ENCODE measurements at places on chromosomes 11 and 22.

GRCh38 chr11:99079576-99079975, 58.8 kb downstream of the CNTN5 start:
- no peak for DNase-seq

DNA sequence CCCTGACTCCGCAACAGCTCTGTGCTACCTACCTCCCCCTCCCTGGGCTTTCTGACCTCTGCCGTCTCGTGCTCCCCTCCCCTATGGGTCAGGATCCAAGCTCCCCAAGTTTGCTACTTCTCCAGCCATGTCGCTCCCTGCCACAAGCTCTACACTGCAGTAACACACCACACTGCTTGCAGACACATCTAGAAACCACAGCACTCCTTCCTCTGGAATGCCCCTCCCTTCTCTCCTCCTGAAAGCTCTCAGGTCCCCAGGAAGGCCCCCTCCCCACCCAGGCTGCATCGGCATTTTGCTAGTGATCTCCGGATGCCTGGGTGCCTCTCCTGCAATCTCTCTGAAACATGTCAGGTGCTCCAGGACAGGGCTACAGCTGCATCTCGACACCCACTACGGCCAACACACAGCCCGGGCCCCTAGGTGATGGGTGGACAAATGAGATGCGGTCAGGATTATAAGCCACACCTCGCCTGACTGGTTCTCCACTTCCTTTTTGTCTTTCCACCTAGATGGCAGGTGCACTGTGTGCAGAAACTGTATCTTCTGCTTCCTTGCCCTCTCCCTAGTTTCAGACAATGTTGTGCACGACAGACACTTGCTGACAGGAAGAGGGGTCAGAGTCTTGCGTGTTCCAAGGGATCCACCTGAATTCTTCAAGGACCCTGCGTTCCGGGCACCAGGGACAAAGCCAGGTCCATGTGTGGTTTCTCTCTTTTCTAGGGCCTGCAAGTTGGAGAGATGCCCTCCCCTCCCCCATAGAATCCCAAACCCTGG, 22.9 kb downstream of the RPUSD4 start:
- DNase-seq, result no peak

GRCh38 chr11:7840578-7840977, 43.8 kb upstream of the OR5P2 start:
- DNase-seq, result no peak

DNA sequence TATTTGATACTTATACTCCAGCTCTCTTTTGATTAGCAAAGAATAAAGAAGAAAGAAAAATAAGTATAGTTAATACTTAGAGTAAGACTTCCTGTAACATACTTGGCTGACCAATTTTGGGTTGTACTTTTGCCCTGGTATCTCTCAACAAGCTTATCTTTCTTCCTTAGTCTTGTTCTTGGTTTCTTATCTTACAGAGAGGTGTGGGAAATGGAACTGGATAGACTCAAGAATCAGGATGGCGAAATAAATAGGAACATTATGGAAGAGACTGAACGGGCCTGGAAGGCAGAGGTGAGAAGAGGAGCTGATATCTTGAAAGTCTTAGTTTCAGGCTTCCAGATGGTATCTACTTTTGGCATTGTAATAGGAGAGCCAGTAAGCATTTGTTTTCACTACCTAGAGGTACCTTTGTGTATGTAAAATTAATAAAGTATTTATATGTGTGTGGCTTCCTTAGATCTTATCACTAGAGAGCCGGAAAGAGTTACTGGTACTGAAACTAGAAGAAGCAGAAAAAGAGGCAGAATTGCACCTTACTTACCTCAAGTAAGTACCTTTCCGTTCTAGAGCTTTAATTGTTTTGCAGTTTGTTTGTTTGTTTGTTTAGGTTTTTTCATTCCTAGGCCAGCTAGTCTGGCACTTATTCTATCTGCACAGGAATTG, 11.3 kb upstream of the BACE1-AS start:
- no peak for DNase-seq

DNA sequence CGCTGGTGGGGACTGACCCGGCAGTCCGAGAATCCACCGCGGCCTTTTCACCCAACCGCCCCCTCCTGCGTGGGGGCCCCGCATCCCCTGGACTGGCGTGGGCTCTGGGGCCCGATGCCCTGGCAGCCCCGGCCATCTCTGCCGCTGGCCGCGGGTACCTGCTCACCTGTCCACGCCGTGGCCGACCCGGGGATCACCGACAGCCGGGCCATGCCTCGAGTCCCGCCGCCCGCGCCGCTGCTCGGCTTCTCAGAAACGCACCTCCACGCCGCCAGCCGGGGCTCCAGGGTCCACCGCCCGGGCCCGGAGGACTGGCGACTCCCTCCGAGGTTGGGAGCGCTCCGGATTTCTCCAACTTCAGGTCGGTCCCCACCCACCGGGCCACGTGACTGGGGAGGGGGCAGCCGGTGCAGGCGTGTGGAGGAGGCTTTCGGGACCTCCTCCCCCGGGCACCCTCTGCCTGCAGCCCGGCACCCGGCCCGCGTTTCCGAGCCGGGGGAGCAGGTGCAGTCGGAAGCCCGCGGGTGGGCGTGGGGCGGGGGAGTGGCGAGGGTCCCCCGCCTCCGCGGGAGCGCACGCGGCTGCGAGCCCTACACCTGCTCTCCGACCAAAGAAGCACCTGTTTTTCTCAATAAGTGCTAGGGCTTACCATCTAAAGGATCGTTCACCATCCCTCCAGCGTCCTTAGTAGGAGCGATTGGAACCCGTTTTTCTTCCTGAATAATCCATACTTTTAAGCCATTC, 554 bp upstream of the NRIP3 start:
- DNase-seq, result no peak

- DNase-seq, result no peak
Observed at GRCh38 chr11:101668236-101668635, 84.4 kb upstream of the TRPC6 start.

GRCh38 chr11:134757633-134758032, 345.6 kb upstream of the B3GAT1 start:
- no peak for DNase-seq

DNA sequence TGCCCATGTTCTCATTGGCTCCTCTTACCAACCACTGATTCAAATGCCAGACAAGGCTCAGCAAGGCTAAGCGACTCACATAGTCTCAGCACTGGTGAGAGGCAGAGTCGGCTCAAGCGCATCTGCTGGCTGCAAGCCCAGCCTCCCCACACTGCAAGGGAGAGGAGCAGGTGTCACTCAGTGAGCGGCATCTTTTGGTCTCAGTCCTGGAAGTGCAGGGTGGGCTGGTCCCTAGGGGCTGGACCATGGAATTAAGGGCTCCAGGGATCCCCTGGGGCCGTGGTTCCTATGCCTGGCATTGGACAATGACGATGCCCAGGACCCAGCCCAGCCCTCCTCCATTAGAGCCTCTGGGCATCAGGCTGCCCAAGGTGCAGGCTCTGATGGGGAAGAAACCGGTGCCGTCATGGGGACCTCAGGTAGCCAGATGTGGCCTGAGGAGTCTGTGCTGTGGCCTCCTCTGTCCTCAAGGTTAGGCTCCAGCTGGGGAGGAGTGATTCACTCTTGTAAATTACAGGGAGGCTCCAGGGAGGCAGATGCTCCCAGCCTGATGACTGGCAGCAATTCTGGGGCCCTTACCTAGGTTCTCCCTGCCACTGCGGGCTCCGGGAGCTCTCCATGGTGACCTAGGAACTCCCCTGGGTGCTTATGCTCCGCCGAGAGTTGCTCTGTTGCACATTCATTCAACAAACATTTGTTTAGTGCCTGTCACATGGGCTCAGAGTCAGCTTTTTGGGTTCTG, 28.0 kb downstream of the FADS2 start:
- DNase-seq, result no peak

- DNase-seq, result no peak
Observed at GRCh38 chr11:69686856-69687255, 11.7 kb upstream of the LTO1 start.

GRCh38 chr22:35335936-35336781, 36.5 kb downstream of the TOM1 start:
- DNase-seq, result no peak

- no peak for DNase-seq
Observed at GRCh38 chr11:65212226-65212801, 30.6 kb downstream of the CAPN1 start.

GRCh38 chr11:79406376-79406775, 34.5 kb downstream of the TENM4 start:
- no peak for DNase-seq

DNA sequence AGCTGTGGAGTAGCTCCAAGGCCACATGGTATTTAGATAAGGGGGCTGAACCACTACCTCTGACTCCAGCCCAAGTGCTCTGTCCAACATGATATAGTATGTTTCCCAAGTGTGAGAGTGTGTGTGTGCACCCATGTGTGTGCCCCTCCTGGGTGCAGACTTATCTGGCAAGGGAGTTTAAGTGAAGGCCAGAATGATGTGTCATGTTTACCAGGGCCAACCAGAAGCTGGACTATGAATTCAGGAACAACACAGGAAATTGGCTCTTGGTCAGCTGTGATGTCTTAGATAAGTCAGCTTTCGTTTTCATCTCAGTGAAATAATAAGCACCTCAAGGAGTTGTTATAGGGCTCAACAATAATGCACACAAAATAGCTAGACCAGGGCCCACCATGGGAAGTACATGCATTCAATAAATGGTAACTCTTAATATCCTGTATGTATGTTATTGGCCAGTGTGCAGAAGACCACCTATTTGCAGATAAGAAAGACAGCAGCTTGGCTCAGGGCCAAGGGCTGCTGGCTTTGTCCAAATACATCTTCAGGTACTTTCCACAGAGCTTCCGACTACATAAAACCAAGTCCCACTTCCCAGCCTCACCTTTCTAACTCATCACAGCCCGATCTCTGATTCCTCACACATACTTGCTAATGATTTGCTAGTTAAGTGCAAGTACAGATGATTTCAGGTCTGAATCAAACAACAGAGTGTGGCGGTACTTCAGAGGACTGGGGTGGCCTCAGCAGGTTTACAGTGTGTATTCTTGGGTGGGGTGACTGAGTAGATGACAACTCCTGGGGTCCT, 120.9 kb downstream of the ME3 start:
- no peak for DNase-seq

- DNase-seq, result no peak
Observed at GRCh38 chr11:92972248-92972647, 2.8 kb downstream of the MTNR1B start.

DNA sequence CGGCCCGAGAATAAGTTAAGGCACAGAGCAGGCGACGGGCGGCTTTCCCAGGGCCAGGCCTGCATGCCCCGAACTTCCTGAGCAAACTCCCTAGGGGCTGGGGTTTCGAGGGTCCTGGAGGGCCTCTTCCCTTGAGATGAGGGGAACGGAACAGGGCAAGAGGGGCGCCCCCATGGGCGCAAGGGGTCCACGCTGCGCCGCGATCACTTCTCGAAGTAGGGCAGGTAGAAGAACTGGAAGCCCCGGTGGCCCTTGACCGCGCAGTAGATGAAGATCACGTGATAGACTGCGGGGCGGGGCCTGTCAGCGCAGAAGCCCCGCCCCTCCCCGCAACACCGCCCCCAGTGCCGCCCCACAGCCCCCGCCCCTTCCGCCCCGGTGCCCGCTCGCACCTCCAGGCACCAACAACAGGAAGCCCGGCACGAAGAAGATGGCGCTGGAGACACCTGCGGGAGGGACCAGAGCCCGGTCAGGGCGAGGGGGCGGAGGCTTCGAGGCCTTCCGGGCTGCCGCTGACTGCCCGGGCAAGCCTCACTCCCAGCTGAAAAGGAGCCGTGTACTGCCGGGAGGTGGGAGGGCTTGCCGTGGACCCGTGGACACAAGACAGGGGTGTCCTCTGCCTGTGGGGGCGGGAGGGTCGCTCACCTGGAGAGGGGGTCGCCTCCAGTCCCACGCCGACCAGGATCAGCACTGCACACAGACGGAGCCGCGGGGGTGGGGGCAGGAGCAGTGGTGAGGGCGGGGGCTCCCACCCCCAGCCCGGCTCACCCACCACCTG, 4.5 kb downstream of the TMEM134 start:
- peak; percentile 76 for DNase-seq

- DNase-seq, result no peak
Observed at GRCh38 chr11:74951226-74951625, 2.2 kb downstream of the SPCS2 start.

- no peak for DNase-seq
Observed at GRCh38 chr11:11170352-11171084, 182.5 kb downstream of the CSNK2A3 start.

- DNase-seq, result no peak
Observed at GRCh38 chr11:70643642-70644041, 245.3 kb downstream of the CTTN start.

DNA sequence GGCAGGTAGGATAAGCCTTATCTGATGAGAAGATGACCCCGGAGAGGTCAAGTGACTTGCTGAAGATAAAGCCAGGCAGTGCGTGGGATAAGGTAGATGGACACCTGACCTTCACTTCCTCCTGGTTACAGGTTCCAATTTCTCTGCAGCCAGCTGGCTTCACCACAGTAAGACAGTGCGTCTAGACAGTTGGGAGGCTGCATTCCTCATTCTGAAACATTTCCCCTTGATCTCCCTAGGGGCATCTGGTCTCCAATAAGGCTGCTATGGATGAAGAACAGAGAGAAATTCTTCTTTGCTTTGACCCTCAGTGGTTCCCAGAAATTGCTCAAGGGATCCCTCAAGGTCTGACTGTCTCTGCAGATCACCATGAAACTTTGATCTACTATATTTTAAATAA, 211.3 kb downstream of the MYO18B start:
- DNase-seq, result no peak

- no peak for DNase-seq
Observed at GRCh38 chr11:111386611-111387150, 7.6 kb upstream of the POU2AF1 start.

- no peak for DNase-seq
Observed at GRCh38 chr11:87174870-87175269, 137.1 kb downstream of the TMEM135 start.

DNA sequence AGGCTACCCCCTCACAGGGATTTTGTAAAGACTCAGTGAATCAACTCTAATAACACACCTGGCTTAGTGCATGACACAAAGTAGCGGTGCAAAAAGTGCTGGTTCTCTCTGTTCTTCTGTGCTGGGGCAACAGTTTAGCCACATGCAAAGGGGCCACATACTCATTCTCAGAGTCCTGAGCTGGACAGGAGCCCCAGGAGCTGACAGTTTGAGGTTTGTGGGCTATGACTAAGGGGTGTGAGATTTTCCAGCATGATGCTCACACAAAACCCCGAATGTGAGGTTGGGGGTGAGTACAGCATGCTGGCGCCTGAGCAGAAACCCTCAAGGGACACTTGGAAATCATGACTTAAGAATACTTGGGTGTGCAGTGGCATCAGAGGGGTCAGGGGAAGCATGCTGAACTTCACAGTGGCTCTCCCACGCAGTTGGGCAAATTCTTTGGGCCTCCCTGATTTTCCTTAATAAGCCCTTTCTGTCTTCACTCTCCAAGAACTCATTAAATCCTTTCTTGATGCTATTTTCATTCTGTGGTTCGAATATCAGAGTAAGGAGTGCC, 31.0 kb downstream of the TMPRSS5 start:
- DNase-seq, result no peak

- DNase-seq, result no peak
Observed at GRCh38 chr11:122882189-122882856, at the start of gene JHY. Gene JHY (plus strand): TSS chr11:122882759. CDS start chr11:122885850, 3,091 bp downstream.

- DNase-seq, result no peak
Observed at GRCh38 chr11:106021181-106021966, 666 bp downstream of the MSANTD4 start.

GRCh38 chr11:62770778-62771143, 435 bp upstream of the TAF6L start:
- DNase-seq, result peak; percentile 20
